Activated naive CD4-positive, alpha-beta T cell treated with anti-CD3 and anti-CD28 coated beads, Interleukin-2, amount 10 ng/mL, durations not matched to agents 7 days and 5 days (primary cell): ENCODE measurements at places on chromosomes 2 and 18.
A peak's percentile ranks its signal among the peaks of the same experiment; 100 is the strongest.

GRCh38 chr2:147450661-147451510, 393.9 kb upstream of the ACVR2A start:
- DNase-seq = no peak

- DNase-seq = no peak
Observed at GRCh38 chr2:49306925-49307324, 152.6 kb upstream of the FSHR start.

DNA sequence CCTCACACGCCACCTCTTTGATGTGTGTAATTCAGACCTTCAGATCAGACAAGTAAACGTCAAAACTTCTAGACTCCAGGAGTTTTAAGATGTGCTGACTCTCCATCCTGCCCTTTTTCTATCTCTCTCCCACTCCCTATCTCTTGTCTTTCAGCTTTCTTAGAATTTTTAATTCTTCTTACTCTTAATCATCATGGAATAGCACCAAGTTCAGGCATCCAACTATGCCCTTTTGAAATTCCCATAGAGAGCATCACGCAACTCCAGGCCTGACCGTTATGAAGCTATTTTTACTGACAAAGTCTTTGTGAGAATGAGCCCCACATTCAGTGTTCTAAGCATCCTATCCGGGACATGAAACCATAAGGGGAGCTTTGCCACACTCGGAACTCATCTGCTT, 62.6 kb downstream of the CTAGE1 start:
- DNase-seq = no peak

- no peak for DNase-seq
Observed at GRCh38 chr2:113263546-113263945, 15.2 kb downstream of the PAX8 start.

- DNase-seq = no peak
Observed at GRCh38 chr2:22406625-22407024, 978.4 kb upstream of the KLHL29 start.

- no peak for DNase-seq
Observed at GRCh38 chr2:8403876-8404275, 278.0 kb upstream of the ID2 start.

DNA sequence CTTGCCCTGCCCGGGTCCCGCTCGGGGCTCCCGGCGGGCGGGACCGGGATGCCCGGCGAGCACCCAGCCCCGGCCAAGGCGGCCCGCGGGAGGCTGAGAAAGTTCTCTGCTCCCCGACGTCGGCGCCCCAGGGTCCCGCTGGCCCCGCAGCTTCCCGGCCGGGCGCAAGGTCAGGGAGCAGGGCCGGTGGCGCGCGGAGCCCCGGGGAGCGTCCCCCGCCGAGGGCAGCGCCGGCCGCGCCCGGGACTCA, 331 bp downstream of the SERPINE2 start:
- DNase-seq = no peak

DNA sequence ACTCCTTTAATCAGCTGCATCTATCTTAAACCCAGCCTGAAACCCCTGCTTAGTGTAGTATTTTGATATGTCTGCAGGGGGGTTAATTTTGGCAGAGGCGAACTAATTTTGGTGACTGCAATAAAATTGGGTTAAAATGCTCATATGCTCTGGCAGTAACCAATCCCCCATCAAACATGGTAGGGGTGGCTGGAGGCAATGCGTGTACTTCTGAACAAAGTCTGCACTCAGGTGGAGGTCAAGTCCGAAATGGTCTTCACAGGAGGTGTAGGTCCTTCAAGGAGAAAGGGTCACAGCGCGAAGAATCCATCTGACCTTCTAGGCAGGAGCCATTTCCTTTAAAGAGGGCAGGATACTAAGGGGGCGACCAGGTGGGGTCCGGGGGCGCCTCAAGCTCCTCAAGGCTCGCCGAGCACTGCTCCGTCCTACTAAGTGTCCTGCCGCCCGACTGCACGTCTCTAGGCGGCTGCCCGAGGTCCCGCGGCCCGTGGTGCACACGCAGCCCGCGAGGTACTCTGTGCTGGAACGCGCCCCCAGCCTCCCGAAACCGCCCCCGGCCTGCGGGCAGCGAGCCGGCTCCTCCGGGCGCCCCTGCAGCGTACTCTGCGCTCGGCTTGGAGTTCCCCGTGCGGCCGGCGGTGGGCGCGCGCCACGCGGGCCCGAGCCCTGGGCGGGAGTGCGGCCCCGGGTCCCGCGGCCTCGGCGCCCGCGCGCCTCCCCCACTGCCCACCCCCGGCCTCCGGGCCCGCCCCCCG, 1.7 kb upstream of the LDLRAD4 start:
- DNase-seq = peak; percentile 64

GRCh38 chr2:55152475-55153412, 79.3 kb downstream of the CLHC1 start:
- DNase-seq = no peak

- peak; percentile 7 for DNase-seq
Observed at GRCh38 chr2:239787538-239788050, 237.5 kb downstream of the NDUFA10 start.

DNA sequence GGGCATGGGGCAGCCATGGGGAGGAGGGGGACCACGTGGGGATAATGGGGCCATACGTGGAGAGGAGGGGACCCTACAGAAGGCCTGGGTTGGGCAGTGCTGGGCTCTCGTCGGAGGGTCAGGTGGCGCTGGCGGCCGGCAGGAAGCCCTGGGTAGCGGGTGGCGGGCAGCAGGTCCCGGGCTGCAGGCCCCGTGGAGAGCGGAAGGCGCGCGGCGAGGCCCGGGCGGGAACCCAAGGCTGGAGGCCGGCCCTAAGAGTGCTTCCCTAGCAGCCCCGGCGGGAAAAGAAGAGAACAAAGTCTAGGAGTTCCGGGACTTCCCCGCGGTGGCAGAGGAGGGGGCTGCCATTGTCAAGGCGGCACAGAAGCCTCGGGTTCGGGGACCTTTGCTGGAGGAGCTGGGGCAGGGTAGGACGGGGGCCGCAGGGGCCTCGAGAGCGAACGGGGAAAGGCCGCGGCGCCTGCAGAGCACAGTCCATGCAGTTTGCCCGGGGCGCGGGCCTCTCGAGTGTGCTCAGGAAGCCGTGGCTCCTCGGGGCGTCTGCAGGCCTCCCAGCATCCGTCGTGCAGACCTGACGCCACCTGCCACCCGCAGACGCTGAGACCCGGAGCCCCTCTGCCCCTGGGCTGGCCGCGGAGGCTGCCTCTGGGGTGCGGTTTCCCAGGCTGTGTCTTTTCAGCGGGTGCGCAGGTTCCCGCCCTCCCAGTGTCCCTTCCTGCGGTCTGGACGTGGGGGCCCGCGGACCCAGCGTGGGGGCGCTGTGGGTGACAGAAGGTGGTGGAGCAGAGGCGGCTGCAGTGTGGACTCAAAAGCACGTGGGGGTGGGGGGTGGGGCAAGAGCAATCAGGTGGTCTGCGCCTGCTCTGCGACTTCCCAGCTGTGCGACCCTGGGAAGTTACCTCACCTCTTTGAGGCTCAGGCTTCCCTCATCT, 19.4 kb upstream of the NCL start:
- DNase-seq = peak; percentile 65
